ENCODE measurements at places on chromosomes 1 and 21.

- no peak for DNase-seq
Measured at GRCh38 chr1:211722277-211723175, 47.1 kb upstream of the NEK2 start.

GRCh38 chr1:192439373-192440025 is 122.7 kb downstream of the RGS21 start:
- DNase-seq, result no peak

- DNase-seq, result no peak
Measured at GRCh38 chr1:44811234-44811633, 2.9 kb downstream of the BTBD19 start.

DNA sequence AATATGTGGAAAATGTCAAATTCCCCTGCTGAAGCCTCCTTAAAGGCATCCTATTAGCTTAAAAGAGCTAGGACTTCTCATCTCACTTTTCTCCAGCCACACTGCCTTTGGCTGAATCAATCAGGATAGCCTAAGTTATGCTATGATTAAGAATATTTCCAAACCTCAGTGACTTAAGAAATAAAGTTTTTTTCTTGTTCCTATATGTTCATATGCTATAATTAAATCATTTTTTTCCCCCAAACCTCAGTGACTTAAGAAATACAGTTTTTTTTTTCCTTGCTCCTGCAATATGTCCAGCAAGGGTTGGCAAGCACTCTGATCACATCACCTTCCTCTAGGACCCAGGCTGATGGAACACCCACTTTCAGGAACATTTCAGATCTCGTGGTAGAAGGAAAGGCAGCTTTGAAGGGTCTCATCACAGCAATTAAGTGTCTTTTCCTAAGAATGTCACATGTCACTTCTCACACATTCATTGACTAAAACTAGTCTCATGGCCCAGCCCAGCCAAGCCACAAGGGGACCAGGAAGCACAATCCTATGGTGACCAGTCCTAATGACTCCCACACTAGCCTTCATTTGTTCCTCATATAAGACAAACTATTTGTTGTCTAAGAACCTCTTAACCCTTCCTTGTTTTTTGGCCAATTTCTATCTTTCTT is 6.3 kb upstream of the JUN start:
- DNase-seq, result no peak

GRCh38 chr1:228804640-228805413 is 69.5 kb downstream of the RHOU start:
- peak; percentile 60 for DNase-seq

DNA sequence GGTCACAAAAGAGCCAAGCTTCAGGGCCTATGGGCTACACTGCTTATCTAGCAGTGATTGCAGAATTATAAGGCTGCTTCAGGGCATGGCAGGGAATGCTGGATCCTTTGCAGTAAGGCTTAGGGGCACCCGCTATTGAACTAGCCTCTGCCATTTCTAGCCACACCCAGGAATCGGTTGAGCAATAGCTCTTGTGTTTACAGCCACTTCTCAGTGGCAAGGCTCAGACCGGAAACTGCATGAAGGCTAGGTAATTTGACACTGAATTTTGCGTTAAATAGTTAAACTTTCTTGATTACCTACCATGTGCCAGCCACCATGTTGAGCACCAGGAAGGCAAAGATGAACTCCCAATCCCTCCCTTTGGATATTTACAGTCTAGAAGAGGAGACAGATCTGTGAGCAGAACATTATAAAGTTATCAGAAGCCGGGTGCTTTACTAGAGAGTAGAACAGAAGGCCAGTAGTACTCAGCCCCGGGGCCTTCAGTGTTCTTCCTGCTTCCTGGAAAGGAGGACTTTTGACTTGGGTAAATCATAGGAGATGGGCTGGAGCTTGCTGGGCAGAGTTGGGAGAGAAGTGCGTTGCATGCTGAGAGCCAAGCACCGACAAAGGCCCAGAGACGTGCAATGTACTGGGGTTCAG is 98.6 kb upstream of the LPGAT1 start:
- DNase-seq, result no peak

GRCh38 chr21:38266732-38267131 is 9.9 kb downstream of the KCNJ15 start:
- no peak for DNase-seq

DNA sequence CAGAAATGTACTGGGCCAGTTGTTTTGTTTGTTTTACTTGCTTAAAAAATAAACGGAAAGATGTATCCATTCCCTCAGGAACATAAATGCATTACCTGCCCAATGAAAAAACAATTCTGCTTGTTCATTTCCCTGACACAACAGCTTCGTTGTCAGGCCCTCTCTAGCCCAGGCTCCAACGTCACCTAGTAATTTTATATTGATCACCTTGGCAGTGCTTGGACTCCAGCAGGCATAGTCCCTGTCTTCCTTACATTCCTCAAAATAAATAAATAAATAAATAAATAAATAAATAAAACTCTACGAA is 1.2 kb downstream of the CEP170 start:
- no peak for DNase-seq

DNA sequence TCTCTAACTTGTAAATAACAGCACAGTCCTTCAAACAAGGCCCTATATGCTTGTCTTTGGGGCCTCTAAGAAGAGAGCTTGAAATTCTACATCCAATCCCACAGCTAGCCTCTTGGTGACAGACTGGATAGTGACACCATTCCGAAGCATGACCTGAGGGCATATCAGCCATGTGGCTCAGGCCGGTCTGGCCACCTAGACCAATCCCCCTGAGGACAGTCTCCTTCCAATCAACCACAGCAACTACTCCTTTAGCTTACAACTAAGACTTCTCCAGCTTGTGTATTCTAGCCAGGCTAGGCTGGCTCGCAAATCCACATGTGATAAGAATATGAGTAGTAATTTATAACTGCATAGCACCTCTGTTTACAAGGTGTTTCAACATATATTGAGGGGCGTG is 14.0 kb downstream of the BCAR3 start:
- DNase-seq, result no peak

GRCh38 chr1:11053758-11054137 is 6.1 kb downstream of the SRM start:
- no peak for DNase-seq

DNA sequence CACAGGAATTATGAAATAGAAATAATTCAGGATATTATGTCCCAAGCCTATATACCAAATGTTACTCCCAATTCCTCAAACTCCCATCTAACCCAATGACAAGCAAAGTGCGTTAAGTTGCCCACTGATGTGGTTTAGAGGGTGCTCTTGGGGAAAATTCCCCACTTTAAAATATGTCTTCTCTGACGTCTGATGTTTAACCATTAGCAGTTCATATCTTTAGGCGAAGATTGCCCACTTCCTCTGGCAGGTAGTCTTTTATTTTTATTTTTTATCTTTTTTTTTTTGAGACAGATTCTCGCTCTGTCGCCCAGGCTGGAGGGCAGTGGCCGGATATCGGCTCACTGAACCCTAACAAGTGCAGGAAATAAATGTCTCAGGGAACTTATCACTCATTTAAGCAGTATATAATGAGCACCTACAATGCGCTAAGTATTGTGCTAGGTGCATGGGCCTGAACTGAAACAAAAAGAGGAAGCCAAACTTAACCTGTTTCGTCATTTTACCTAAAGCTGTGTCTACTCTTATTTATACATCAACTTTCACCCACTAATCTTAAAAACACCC is 1.3 kb upstream of the LYST start:
- no peak for DNase-seq

DNA sequence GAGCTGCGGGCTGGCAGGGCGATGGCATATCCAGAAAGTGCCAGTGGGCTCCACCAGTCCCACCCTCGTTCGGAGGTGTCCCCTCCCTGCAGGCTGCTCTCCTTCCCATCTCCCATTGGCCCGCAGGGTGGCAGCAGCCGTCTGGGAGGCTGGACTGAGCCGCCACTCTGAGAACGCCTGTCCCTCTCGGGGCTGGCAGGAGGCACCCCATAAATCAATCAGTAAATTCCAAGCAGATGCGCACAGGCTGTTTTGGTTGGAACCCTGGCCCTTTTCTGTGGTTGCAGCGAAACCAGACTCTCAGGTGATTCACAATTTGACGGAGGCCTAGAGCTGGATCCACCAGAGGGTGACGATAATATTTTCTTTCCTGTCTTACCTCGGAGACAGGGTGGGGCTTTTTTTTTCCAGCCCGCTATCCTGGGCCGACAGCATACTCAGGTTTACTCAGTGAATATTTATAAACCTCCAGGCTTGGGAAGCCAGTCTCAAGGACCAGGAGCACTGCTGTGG is 99.7 kb downstream of the GLIS1 start:
- peak; percentile 37 for DNase-seq

DNA sequence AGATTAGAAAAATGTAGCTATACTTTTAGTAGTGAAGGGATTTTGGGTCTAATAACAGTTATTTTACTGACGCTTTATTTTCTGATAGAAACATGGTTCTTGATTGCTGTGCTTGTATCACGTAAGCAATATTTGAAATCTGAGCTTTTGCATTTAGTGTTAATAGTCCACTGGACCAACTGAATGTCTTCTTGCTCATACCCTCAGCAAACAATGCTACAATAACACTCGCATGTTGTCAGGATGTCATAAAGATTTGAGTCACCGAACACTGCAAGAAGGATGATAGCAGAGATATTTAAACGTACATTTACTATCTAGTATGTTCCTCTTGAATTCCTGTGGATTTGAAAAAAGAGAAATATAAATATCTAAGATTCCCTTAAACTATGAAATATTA is 7.5 kb downstream of the DYRK1A start:
- no peak for DNase-seq

DNA sequence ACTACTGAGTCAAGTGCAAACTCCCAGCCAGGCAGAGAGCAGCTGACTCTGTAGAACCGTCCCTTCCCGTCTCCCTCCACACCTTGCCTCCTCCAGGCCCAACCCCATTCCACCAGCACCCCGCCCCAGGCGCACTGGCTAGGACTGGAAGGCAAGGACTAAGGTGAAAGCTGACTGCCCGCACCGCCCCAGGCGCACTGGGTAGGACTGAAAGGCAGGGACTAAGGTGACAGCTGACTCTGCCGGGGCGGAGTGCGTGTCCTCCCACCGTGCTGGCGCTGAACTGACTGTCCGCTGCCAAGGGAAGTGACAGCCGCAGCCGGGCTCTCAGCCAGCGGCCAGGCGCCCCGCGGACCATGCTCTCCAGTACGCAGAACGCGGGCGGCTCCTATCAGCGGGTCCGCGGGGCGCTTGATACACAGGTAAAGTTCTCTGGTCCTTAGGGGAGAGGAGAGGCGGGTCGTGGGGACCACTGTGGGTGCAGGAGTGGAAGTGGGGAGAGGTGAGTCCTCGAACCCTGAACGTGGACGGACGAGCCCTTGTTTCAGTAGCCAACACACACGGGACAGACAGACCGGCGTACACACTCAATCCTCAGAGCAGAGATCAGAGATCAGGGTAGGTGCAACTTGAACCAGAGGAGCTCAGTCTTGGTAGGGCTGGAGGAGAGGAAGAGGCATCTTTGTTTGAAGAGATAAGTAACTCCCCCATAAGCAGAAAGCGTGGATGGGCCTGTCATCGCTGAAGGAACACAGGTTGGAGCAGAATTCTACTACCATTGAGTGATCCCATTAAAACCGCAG is 58.0 kb downstream of the RBM11 start:
- peak; percentile 14 for DNase-seq

GRCh38 chr1:44390277-44390676 is 14.8 kb upstream of the RNF220 start:
- DNase-seq, result no peak

GRCh38 chr1:221122501-221122900 is 243.3 kb downstream of the HLX start:
- no peak for DNase-seq

DNA sequence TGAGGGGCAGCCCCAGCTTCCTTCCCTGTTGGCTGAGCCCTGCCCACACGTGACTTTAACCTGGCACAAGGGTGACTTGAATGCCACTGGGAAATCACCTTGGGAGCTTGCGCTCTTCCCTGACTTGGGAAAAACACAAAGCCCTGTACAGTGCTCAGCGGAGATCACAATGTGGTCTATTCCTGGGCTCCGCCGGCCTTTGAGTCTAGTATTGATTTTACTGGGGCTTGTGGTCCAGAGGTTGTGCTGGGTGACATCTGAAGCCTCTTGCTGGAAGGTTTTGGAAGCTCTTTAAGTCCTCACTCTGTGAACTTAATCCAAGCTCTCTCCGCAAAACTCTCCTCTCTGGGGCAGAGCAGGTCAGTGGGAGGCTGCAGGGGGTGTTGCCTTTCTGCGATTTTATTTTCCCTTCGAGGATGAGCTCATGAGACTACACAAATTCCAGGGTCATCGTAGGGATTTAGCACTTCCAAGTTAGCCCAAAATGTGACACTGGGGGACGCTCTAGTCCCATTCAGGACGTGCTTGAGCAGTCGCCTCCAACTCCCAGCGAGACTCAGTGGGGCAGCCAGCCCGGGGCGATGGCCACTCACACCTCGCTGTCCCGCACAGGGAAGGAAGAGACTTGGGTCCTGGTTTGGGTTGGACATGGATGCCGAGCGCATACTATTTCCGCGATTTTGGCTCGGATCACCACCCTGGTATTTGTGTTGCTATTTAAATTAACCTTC is 291.9 kb upstream of the AJAP1 start:
- no peak for DNase-seq

DNA sequence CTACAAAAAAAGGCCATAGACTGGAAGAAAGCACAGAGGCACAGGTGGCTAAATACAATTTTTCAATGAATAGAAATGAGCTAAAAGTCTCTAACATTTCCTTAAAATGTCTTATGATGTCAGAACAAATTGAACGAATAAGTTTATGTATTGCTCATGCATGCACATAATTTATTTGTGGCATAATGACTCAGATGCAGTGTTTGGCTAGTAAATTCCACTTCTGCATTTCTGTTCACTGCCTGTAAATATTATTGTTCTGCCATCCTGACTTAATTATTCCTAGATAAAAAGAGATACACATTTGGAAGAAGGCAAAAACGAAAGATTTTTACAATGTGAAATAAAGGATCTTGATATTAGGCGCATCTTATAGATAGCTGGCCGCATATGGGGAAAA is 26.6 kb upstream of the EXO1 start:
- DNase-seq, result no peak

- DNase-seq, result no peak
Measured at GRCh38 chr1:156098784-156099183, 15.7 kb upstream of the LMNA start.

DNA sequence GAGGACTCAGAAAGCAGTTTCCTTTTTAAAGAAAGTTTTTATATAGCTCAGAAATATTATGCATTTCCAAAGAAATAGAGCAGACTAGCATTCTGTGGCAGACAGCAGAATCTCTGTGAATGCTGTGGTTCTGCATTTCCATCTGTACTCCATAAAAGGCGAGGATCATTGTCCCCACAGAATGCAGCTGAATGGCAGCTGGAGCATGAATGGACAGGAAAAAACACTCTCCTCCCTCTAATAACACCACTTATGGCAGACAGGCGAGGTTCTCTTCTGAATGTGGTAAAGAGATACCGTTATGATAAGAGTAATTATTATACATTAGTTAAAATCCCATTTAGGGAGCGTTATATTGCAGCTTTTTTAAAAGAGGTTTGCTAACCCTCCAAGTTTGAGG is 81.4 kb upstream of the WLS start:
- no peak for DNase-seq

Measured in right kidney (tissue), 9 donors.